ENCODE measurements at places on chromosomes 6 and 20.

DNA sequence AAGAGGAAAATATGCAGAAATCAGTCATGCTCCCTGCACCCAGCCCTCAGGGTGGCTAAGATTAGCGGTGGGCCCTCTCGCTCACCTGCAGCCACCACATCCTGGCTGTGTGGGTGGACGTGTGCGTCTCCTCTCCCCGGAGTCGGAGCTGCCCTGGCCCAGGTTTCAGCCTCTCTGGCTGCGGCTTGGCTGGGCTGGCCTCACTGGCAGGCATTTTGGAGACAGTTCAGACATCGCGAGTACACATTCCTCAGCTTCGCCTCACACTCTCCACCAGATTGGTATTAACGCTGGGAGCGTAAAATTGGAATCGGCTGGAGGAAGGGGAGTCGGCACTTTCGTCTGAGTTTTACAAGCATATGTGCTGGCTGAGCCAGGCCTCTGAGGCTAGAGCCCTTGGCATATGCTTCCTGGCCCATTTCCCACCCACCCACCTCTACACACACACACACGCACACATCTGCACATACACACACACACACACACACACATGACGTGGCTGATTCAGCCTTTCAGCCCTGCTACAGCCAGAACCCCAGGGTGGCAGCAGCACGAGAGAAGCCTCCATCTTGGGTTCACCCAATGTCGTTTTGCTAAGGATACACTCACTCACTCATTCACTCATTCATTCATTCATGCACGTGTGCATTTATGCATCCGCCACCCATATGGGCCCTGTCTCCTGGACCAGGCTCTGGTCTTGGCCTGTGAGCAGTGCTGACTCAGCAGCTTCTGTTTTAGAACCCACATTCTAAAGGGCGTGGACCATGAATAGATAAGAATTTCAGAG, 42.9 kb downstream of the BCAS4 start:
- no peak for DNase-seq

DNA sequence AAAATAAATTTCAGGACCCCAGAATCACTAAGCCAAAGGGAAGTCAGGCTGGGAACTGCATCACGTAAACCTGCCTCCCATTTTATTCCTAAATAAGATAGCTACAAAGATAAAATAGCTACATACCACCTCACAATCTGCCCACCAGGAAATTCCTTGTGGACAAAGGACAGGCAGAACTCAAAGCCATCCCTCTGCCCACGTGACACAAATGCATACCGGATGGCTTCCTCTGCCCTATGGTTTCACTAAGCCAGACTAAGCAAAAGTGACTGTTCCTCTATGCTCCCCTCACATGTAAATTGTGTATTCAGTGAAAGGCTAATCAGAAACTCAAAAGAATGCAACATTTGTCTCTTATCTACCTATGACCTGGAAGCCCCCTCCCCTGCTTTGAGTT, 15.0 kb downstream of the MBOAT1 start:
- DNase-seq = no peak

DNA sequence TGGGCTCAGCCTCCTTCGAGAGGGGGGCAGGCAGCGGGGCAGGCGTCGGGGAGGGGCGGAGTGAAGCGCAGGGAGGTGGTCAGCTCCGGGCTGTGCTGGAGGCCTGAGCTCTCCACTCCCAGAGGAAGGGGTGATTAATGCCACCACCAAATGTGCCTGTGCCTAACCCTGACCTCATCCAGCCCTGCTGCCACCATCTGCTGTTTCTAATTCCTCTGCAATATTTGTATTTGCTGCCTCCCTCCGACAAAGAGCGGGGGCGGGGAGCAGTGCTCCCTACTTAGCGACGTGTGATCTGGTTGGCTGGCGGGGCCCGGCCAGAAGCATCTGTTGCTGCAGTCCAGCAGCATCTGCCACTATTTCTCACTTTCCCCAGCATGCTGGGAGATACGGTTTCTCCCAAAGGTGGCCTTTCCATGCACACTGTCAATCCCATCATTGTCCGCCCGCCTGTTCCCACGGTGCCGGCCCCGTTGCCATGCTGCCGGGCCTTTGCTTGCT, 47.0 kb downstream of the DLL1 start:
- DNase-seq = no peak

DNA sequence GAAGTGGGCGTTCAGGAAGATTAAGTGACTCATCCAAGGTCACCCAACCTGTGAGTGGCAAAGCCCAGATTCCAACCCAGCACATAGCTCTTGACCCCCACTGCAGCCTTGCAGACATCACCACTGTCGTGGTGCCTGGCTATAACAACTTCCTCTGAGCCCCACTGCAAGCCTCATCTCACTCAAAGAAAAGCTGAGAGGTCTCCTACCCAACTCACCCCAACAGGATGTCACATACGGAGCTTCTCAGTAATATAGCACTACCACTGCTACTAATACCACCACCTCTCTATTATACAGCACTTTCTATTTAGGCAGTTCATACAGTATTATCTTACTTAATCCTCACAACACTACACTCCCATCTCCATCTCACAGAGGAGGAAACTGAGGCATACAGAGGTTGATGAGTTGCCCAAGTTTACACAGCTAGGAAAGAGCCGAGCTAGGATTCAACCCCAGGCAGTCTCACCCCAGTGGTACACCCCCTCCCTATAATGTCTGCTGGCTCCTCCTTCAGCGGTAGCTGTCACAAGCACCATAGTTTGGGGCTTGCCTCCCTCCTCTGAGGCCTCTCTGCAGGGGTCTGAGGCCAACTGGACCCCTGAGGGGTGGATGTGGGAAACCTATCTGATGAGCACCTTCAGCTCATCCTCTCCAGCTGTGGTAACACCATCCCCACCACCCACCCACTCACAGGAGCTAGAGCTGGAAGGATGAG, 19.5 kb downstream of the TFEB start:
- no peak for DNase-seq

DNA sequence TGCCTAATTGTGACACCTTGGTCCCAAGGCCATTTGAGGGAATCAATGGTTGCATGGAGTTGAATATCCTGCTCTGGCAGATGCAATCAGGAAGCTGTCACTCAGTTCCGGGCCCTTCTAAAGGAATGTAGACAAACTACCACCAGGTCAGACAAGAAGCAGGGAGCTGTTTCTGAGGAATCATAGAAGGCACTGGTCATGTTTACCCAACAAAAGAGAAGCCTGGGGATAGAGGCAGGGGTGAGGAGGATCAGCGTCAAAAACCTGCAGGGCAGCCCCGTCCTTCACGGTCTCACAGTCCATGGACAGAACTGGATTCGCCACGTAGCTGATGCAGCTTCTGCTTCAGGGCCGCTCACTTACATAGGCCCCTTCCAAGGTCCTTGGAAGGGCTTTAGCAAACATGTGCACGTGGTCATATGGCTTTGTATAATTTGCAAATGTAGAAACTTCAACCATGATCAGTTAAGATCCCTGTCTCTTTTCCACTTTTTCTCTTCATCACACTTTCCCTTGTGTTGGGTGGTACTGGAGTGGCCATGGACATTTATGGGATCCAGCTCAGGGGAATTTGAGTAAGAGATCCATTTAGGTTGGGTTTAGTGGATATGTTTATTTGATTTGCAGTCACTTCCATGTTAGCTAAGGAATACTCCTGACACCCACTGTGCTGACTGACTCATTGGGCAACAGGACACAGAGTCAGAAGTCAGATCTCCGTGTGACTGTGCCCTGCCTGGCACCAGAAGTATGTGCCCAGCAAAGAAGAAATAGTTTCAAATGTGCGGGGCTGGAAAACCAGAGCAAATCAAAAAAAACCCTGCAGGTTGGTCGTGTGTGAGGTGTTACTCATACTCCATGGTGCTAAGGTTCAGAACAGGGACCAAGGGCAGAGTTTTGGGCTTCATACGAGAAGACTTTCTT, 60.0 kb upstream of the ZFAND3 start:
- DNase-seq = no peak

DNA sequence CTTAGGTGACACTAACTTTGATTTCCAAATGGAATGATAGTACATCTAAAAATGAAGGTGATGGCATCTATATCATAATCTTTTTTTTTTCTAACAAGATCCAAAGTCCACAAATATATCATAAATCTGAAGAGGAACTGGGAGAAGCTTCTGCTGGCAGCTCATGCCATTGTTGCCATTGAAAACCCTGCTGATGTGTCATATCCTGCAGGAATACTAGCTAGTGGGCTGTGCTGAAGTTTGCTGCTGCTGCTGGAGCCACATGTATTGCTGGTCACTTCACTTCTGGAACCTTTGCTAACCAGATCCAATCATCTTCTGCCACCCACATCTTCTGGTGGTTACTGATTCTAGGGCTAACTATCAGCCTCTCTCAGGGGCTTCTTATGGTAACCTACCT, 27.4 kb upstream of the KHDC1 start:
- no peak for DNase-seq

DNA sequence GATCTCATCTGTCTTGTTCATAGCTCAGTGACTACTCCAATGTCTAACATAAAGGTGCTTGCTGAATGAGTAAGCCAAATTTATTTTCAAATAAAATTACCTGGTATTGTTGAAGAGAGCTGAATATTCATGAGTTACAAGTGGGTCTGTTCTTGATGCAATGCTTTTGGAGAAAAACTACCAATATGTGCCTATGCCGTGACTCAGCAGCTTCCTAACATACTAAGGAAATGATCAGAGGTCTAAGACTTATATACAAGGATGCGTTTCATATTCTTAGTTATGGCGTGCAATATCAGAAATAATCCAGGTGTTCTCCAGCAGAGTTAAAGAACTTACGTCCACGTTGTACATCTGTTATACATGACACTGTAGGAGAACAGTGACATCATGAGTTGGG, 5.1 kb downstream of the FAM120B start:
- DNase-seq = no peak

GRCh38 chr6:7390226-7390878, 744 bp downstream of the RIOK1 start:
- no peak for DNase-seq

- DNase-seq = no peak
Observed at GRCh38 chr6:68642081-68642480, 7.0 kb downstream of the ADGRB3 start.

GRCh38 chr6:155349129-155349528, 34.8 kb upstream of the TFB1M start:
- DNase-seq = no peak

DNA sequence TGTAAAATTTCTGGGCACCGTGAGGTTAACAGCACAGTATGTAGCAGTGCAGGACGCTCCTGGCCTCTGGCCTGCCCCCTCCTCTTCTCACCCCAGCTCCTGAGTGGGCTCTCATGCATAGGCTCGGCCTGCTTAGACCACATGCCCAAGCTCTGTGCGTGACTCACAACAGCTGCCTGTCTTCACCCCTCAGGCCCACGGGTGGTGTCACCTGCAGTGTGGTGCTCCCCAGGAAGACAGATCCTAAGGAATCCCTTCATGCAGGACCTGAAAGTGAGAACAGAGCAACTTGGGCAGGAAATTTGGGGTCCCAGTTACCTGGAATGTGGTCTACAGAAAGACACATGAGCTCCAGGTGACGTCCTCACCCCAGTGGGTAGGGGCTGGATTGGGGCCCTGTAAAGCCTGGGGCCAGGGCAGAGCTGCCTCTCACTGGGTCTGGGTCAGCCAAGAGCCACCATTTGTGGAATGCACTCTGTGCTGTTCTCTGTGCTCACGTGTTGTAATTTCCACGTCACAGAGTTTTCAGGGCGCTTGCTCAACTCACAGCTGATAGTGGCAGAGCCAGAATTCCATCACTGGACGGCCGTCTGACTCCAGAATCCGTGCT, 37.0 kb upstream of the PXDC1 start:
- DNase-seq = no peak

DNA sequence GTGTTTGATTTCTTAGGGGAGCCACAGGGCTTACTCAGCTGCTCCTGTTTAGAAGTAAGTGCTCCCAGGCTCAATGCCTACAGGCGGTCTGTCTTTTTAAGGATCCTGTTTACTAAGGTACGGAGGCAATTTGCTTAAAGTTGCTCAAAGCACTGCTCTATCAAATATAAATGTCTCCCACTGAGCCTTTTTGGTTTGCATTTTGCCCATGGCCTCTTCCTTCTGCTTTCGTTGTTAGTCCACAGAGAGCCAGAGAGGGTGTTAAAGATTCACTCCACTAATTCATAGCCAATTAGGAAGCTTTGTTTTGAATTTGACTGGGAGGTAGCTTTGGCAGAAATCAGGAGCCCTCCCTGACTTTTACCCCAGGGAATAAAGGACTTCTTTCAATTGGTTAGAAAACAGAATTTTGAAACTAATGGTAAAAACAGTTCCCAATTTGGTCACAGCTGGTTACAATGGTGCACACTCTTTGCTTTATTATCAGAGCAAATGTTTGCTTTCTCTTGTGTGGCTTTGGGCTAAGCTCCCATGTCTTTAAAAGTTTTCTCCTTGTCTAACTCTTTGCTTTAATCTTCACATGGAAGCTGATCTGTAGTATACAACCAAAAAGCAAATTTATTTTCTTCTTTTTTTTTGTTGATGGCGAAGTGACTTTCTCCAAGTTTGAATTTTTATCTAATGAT, 126.2 kb downstream of the IMPG1 start:
- no peak for DNase-seq

DNA sequence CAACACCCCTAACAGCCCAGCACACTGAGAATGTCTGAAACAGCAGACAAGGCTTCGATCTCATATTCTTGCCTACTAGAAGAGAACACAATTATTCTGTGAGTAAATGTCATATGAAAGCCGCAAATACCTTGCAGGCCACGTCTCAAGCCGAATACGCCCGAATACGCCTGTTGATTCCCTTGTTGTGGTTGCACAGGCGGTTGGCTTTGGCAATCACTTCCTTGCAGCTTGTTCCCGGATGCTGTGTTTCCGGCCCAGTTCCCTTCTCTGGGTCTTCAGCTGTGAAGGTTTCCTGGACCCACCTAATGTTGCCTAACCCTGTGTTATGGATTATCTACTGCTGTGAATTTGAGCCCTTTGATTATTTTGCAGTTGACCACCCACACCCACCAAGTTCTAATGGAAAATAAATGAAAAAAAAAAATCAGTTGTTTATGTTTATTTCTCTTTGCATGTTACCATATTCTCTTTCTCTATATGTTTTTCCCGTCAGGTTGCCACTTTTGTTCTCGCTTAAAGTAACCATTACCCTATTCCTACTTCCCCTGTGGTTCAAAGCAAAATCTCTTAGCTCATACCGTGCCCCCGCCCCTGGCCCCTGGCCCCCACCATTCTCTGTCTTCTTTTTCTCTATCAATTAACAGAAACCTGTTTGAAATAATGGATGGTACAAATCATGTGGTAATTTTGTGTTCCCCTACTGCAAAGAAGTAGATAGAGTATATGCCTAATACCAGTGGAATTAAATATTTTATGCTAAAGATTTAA, 172.4 kb downstream of the ADGB start:
- no peak for DNase-seq

- no peak for DNase-seq
Observed at GRCh38 chr6:116783852-116784251, 18.3 kb upstream of the FAM162B start.

DNA sequence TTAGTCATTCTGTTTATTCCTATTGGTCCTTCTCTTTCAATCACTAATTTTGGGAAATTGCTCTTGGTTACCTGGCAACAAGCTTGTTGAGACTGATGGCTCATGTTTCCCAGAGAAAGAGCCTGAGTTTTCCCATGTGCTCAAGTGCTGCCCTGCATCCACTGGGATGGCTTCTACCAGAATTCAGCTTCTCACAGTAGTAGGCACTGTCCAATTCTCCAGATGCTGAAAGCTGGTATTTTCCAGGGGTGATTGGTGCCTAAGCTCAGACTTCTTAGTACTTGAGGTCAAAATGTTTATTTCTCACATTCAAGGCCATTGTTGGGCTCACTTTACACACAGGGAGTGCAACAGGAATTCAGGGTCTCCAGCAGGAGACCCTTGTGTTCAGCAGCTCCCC, 29.1 kb upstream of the SLC2A12 start:
- no peak for DNase-seq
